ENCODE measurements at places on chromosomes 4 and X.
A peak's percentile ranks its signal among the peaks of the same experiment; 100 is the strongest.

- DNase-seq = no peak
Measured at GRCh38 chr4:163473576-163473975, at the start of gene TKTL2. Gene TKTL2 (minus strand): TSS chr4:163473754. CDS start chr4:163473734, 20 bp downstream.

DNA sequence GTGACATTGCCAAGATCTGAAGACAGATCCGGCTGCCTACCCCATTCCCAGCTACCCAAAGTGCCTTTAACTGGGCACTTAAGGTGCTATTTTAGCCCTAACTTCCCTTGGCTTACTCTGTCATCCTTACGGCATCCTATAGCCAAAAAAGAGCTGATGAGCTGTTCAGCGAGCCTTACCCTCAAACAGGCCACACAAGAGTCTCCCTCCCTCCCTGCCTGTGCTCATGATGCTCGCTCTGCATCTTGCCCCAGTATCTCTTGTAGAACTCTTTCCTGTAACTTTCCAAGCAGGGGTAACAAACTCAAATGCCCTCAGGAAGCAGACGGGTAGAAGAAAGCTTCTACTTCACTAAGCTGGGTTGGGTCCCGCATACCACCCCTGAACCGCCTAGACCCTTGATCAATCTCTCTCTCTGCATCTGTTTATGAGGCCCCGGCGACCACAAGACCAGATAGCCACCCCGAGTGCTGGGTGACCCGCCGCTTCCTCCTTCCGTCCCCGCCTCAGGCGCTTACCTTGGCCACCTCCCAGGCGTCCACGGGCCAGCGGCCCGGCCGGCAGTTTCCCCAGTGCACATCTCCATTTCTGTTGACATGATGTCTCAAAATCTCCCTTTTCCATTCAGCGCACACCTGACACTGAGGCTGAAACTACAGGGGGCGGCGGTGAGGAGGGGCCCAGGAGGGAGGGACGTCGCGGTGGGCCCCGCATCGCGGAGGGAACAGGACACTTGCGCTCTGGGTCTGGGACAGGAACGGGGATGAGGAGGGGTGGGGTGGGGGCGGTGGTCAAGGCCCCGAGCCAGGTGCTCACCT is 663 bp downstream of the CXorf38 start:
- DNase-seq = no peak

GRCh38 chrX:109890910-109891502 is 111.9 kb upstream of the TMEM164 start:
- DNase-seq = peak; percentile 38

GRCh38 chrX:130695931-130696330 is 207.1 kb downstream of the ENOX2 start:
- no peak for DNase-seq

DNA sequence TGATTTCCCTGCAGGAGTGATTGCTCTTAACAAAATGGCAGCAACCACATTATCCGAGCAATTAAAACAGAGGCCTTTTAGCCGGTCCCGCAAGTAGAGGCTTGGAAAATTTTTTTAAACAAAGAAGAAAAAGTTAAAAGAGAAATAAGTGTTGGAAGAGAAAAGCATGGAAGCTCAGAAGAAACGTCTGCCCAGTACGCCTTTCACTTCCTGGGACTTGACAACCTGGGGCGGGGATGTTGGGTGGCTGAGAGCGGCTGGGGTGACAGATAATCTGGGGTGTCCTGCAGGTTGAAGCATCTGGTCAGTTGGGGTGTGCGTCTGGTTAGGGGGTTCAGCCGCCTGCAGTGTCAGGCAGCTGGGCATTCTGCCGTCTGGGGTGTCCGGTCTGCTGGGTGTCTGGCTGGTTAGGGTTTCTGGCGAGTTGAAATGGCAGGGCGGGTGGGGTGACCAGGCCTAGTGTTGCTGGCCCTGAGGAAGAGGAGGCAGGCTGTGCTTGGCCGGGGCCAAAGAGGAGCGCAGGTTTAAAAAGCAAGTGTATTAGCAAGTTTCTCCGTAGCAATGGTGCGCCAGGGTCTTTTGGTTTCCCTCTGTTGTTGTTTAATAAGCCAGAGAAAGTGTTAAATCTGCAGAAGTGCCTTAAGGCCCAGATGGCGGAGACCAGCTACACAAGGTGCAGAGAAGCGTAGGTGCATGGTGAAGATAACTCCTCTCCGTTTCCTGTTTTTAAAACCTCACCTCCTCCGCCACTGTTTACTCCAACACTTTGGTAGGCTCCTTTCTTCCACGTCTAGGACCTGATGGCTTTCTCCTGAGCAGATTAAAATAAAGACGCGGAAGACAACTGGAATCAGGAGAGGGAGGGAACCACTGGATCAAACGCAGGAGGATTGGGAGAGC is 5.6 kb downstream of the HAND2 start:
- DNase-seq = no peak

GRCh38 chrX:9644335-9644734 is 121.3 kb downstream of the GPR143 start:
- no peak for DNase-seq

GRCh38 chr4:6134612-6135220 is 65.6 kb downstream of the JAKMIP1 start:
- no peak for DNase-seq

- no peak for DNase-seq
Measured at GRCh38 chr4:119834906-119835612, 206.5 kb upstream of the PDE5A start.

- DNase-seq = no peak
Measured at GRCh38 chrX:6266041-6266440, 37.4 kb upstream of the NLGN4X start.
